ENCODE measurements at places on chromosomes 16 and 17. TPM values are rescaled to one million over a fixed set of nuclear protein-coding genes. Genes with fewer than 3 reads are reported as not detected.

TUBG2 gene
- total RNA-seq, result 12.7 TPM

KRTAP3-2 gene
- total RNA-seq, result not detected

MAZ gene
- total RNA-seq, result 285 TPM

CORO6 gene
- total RNA-seq, result 47.3 TPM

GLOD4 gene
- total RNA-seq, result 63.3 TPM

OTOP3 gene
- not detected for total RNA-seq

TGFB1I1 gene
- total RNA-seq, result 0.73 TPM

CRHR1 gene
- total RNA-seq, result not detected

PRSS8 gene
- total RNA-seq, result not detected

SLC38A8 gene
- total RNA-seq, result not detected

ABCC11 gene
- 0.50 TPM for total RNA-seq

Data from activated naive CD4-positive, alpha-beta T cell treated with anti-CD3 and anti-CD28 coated beads, Interleukin-2, amount 50 U/mL, for 72 hours (primary cell).